ENCODE measurements at places on chromosomes 1 and 21.
A peak's percentile ranks its signal among the peaks of the same experiment; 100 is the strongest.

DNA sequence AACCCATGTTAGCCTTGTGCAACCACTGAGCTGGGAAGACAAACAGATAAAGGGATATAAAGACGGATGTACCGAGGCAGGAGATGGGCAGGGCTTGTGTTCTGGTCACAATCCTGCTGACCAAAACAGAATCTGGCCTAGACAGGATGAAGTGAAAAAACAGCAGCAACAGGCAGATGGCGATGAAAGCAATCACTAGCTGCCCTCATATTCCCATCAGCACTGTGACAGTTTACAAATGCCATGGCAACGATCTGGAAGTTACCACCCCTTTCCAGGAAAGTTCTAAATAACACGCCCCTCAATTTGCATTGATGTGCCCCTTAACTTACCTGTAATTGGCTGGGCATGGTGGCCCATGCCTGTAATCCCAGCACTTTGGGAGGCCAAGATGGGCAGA, 40.6 kb upstream of the CD46 start:
- no peak for DNase-seq

DNA sequence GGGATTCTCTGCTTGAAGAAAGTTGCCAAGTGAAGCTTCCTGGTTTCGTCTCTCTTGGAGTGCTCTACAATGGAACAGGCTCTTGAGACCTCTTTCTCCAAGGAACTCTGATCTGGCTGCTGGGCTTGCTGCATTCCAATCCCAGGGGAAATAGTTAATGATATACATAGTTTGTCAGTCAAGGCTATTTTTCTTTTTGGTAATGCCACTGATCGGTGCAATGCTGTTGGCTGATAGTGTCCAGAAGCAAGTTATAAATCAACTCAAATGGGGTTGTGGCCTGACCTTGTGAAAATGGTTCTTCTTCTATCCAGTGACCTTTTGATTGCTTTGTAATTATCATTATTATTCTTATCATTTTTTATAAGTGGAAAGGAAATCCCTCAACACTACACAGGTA, 48.4 kb upstream of the TNFSF18 start:
- DNase-seq: no peak

GRCh38 chr1:5840551-5841001, 151.6 kb downstream of the NPHP4 start:
- peak; percentile 63 for DNase-seq

- no peak for DNase-seq
Observed at GRCh38 chr1:5915587-5916571, 76.3 kb downstream of the NPHP4 start.

DNA sequence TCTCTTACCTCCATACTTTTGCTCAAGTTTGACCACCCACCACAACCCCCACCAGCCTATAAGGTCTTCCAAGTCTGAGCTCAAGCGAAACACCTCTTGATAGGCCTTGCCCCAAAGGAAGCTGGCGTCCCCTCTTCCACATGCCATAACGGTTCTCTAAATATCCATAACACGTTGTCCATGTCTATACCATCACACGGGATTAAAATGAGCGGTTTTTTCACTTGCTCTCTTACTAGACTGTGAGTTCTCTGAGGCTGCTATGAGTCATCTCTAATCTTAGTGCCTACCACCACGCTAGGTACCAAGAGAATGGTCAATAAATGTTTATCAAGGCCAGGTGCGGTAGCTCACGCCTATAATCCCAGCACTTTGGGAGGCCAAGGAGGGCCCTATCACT, 41.0 kb downstream of the WASF2 start:
- DNase-seq: no peak

DNA sequence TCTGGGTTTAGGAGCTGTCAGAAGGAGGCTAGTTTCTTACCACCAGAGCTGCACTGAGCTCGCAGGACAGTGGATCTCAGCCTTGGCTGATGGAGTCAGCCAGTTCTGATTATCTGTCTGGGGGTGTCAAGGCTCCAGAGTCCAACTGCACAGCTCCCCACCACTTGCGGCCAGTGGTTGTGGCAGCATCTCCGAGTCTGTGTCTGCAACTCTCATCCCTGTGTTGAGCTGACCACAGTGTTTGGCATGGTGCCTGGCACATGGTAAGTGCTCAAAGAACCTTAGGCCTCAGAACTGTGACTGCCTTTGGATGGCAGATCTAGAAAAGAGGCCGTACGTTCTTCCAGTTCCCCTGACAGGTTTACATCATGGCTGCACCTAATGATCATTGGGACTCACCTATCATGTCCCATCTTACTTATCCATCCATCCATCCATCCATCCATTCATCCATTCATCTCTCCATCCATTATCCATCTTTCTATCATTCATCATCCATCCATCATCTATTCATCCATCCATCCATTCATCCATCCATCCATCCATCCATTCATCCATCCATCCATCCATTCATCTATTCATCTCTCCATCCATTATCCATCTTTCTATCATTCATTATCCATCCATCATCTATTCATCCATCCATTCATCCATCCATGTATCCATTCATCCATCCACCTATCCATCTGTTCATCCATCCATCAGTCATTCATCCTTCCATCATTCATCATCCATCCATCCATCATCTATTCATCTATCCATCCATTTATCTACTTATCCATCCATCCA, 114.5 kb downstream of the CRYAA start:
- peak; percentile 51 for DNase-seq

DNA sequence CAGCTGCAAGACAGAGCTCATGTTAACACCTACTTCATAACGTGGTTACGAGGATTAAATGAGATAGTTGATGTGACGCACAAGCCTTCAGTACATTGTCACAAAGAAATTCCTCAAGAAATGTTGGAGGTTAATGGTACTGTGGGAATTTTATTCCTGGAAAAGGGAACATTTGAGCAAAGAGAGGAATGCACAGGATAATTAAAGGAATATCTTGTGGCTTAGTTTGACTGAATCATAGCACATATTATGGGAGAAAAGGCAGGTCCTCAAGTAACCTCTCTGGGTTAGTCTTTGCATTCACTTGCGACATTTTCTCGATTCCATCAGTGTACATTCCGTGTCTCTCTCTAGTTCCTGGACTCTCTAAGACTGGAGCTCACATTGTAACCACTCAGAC, 300.2 kb upstream of the DUSP10 start:
- DNase-seq: no peak

DNA sequence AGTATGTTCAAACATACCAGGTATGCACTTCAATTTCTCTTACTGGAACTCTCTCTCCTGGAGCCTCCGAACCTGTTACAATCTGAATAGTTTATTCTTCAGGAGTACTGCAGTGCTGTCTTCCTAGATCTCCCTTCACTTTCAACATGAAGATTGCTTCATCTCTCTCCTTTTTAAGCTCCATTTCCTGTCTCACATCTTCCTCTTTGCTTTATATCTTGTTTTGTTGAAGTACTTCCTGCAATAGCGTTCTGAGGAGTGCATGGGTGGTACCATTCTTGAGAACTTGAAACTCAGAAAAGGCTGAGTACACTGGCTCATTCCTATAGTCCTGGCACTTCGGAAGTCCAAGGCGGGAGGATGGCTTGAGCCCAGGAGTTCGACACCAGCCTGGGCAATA, 15.7 kb upstream of the C1orf146 start:
- no peak for DNase-seq

GRCh38 chr21:17513214-17514123, 626 bp downstream of the CXADR start:
- no peak for DNase-seq

DNA sequence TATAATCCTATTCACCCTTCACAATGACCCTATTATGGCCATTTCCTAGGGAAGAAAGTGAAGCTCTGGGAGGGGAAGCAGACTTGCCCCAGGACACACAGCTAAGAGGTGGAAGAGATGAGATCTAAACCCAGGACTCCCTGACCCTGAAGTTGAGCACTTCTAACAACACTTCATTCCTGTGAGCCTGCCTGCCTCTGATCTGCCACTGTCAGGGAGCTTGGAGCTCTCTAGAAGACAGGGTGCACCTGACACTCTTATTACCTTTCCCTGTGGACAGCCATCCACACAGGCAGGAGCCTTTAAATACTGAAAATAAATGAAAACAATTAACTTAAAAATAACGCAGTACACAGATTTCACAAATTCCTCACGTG, 599 bp downstream of the MKNK1 start:
- no peak for DNase-seq

- no peak for DNase-seq
Observed at GRCh38 chr1:202235856-202236837, 42.5 kb downstream of the LGR6 start.

DNA sequence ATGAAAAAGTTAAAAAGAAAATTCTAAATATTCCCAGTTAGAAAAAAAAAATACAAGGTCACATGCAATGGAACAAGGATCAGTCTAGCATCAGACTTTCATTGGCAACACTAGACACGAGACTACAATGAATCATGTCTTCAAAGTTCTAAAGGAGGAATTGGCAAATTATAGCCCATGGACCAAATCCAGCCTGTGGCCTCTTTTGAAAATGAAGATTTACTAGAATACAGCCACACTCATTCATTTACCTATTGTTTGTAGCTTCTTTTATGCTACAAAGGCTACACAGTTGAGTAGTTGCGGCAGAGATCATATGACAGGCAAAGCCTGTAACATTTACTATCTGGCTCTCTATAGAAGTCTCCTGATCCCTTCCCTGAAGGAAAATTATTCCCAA, 71.4 kb downstream of the MRPL39 start:
- no peak for DNase-seq

DNA sequence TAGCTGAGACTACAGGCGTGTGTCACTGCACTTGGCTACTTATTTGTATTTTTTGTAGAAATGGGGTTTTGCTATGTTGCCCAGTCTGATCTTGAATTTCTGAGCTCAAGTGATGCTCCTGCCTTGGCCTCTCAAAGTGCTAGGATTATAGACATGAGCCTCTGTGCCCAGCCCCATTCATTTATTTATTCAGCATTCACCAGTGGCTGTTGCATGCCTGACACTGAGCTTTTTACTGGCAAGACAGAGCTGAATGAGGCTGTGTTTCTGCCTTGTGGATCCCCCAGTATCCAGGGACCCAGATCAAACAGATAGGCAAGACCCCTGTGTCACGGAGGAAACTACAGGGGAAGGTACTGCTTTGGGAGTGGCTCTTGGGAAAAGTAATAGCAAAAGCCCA, 109.4 kb downstream of the DISC1 start:
- DNase-seq: no peak

DNA sequence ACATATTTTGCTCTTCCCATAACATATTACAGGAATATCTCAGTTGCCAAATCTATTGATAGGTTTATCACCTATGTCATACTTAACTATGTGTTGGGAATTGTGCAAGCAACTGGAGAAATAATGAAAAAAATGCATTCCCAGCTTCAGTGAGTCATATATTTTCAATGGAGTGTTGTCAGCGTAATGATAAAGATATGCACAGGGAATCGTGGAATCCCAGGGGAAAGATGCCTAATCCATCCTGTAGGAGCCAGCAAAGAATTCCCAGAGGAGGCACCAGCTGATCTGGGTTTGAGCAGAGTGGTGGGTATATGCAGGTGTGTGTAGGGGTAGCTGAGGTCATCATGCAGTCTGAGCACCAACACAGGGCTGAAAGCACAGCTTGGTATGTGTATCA, 213.3 kb upstream of the DAB1 start:
- no peak for DNase-seq

DNA sequence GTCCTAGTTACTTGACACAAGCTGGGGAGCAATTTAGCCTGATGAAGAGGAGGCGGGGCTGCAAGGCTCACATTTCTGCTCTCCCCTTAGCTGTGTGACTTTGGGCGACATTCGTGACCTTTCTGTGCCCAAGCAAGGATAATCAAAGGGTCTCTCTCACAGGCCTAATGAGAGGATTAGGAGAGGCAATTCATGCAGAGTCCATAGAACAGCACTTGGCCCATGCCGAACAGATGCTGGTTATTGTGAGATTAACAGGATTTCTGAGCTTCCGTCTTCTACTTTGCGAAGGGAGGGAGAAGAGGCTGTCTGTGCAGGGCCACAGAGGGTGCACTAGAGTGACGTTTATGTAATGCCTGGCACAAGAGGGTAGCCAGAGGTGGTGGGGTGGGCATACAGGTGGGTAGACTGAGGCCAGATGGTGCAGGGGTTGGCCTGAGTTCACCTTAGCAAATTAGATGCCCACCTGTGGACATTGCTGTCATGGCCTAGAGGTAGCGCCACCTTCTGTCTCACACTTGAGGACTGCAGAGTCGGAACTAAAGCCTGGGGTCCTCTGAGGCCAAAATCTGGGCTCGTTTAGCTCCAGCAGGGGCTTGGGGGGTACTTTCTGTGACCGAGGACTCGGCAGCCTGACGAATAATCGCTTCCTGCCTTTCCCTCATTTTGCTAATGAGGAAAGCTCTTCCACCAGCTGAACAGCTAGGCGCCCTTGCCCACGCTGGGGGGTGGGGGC, 18.6 kb downstream of the ACTL8 start:
- DNase-seq: no peak

DNA sequence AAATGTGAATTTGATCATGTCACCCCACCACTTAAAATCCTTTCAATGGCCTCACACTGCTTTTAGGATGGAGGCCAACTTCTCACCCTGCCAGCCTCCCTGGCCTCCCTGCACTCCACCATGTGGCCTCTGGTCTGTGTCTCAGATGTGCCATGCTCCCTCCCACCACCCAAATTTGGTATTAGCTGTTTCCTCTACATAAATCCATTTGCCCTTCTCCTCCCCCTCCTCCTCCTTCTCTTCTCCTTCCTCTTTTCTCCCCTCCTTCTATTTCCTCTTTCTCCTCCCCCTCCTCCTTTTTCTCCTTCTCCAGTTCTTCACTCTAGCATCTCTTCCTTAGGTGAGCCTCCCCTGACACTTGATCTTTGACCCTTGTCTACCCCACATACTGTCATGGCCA, 16.7 kb upstream of the GUCA2B start:
- DNase-seq: no peak

DNA sequence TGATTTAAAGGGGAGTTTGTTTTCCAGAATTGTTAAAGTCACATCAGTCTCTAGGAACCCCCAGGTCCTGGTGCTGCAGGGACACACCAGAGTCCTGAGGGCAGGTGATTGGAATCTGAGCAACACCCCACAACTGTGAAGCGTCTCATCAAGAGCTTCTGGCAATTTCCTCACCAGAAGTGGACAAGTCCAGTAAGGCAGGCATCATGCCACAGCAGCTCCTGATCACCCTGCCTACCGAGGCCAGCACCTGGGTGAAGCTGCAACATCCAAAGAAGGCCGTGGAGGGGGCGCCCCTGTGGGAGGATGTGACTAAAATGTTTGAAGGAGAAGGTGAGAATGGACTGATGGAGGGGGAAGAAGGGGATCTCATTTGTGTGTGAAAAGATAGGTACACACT, 2.1 kb downstream of the ZFP69 start:
- DNase-seq: no peak

GRCh38 chr1:112699425-112700144, 7.3 kb downstream of the RHOC start:
- DNase-seq: no peak

DNA sequence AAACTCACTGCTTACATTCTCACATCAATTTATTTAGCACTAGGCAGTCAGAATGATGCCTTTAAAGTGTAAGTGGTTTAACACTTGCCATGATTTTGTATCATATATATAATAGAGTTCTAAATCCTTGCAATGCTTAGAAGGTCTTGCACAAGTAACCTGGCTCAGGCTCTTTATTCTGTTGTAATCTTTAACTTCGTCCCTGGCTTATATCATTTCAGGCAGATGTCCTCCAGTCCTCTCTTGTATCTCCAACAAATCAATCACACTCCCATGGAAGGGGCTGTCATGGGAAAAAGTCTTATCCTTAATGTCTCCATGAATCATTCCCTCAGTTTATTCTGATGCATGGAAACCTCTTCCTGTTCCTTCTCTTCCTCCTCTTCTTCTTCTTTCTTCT, 841.6 kb upstream of the B3GALT2 start:
- DNase-seq: no peak
